ENCODE measurements at places on chromosomes 2 and 18. TPM values are rescaled to one million over a fixed set of nuclear protein-coding genes. Genes with fewer than 3 reads are reported as not detected.

TPO gene
- total RNA-seq: not detected

DCDC2C gene
- total RNA-seq: not detected

CENPA gene
- total RNA-seq: 31.7 TPM

HOXD4 gene
- total RNA-seq: 8.7 TPM

C2orf72 gene
- under 0.01 TPM for total RNA-seq

Data from thoracic aorta endothelial cell (primary cell).